NCI-H774 (cell line): ENCODE measurements at places on chromosomes 11 and 22.

DNA sequence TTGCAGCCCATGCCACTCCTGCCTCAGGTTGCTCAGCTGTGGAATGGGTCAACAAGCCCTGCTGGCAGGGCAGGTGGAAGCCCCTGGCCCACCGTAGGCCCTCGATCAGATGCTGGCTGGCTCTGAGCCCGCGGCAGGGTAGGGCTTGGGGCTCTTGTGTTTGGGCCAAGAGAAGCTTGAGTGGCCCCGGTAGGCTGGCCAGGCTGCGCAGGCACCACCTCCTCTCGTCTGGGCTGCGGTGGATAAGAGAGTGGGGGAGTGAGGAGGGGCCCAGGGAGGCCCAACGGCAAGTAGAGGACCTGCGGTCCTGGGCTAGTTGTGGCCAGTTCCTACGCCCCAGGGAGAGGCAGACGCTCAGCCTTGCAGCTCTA lies 115.2 kb downstream of the CEP164 start:
- no peak for DNase-seq

- DNase-seq = no peak
Measured at GRCh38 chr22:40553014-40553554, 83.4 kb downstream of the MRTFA start.

DNA sequence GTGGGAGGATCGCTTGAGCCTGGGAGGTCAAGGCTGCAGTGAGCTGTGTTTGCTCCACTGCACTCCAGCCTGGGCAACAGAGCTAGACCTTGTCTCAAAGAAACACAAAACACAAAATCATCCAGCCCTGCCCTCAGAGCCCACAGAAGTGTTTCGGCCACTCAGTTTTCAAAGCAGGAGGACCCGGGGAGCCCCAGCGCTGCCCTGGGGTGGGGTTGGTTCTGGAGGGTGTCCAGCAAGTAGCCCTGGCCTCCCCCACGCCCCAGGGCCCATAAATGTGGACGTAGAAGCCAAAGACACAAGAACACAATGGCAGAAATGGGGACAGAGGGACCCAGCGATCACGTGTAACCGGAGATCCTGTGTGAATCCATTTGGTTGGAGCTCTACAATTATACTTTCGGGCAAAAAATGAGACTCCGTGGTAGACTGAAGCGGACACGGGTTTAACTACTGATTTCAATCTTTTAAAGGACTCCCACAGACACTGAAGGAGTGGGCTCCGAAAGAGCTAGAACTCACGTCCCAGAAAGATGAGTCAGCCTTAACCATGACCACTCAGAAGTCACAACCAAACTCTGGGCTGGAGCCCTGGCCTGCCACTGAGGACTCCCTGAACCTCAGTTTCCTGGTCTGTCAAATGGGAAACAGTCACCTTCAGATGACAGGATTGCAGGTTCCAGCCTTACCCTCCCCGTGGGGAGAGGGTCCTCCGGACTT lies 9.0 kb upstream of the CYTH4 start:
- no peak for DNase-seq

GRCh38 chr22:24432059-24432853 lies 4.9 kb downstream of the ADORA2A start:
- no peak for DNase-seq

DNA sequence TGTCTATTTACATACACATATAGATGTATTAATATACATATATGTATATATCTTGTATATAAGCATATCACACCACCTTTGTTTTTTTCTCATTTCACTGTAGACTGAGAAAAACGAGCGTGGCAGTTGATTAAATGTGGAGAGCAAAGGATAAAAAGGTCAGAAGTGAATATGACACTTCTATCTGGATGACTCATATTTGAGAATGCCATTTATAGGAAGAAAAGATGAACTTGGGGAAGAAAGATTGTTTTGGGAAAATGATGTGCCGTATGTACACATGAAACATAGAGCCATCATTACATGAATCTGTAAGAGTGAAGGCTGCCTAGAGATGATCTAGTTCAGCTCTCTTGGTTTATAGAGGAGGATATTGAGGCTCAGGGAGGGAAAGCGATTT lies 28.7 kb downstream of the AMOTL1 start:
- no peak for DNase-seq

DNA sequence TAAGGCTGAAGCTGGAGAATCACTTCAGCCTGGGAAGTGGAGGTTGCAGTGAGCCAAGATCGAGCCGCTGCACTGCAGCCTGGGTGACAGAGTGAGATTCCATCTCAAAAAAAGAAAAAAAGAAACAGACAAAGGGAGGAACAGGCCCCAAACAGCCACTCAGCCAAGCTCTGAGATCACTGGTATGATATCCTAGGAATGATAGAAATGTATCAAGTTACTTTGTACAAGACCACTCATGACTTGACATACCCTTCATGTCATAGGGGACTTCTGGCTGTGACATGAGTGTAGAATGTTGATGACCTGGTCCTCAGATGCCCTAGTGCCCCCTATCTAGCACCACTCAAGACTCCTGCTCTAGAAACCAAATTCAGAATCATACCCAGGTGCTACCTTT lies 216.5 kb downstream of the NAV2 start:
- DNase-seq = no peak

DNA sequence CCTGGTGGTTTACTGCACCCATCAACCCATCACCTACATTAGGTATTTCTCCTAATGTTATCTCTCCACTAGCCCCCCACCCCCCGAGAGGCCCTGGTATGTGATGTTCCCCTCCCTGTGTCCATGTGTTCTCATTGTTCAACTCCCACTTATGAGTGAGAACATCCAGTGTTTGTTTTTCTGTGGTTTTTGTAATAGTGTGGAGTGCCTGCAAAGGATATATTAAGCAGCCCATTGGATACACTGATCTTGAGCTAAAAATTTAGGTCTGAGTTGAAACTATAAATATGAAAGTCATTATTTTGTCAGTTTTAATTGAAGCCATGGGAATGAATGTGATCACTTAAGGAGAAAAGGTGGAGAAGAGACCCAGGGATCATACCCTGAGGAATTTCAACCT lies 23.0 kb downstream of the MRPL48 start:
- DNase-seq = no peak
